ENCODE measurements at places on chromosomes 2 and 18. TPM values are rescaled to one million over a fixed set of nuclear protein-coding genes. Genes with fewer than 3 reads are reported as not detected.

C2orf72 gene
- total RNA-seq, result 0.16 TPM

CNOT11 gene
- total RNA-seq, result 13.3 TPM

FHOD3 gene
- 0.06 TPM for total RNA-seq

GPR155 gene
- 2.8 TPM for total RNA-seq

C1QL2 gene
- not detected for total RNA-seq

MAIP1 gene
- 15.4 TPM for total RNA-seq

DSC2 gene
- total RNA-seq, result 0.13 TPM

DRC1 gene
- total RNA-seq, result 0.13 TPM

FSIP2 gene
- 0.44 TPM for total RNA-seq

RAB27B gene
- total RNA-seq, result not detected

RIF1 gene
- 44.9 TPM for total RNA-seq

NAT8 gene
- total RNA-seq, result not detected

GPR45 gene
- not detected for total RNA-seq

GPC1 gene
- total RNA-seq, result 7.1 TPM

ARHGAP15 gene
- total RNA-seq, result not detected

AQP4 gene
- total RNA-seq, result not detected

SPC25 gene
- total RNA-seq, result 3.0 TPM

All from bladder microvascular endothelial cell (primary cell).